ENCODE measurements at places on chromosomes 7 and 10. TPM values are rescaled to one million over a fixed set of nuclear protein-coding genes. Genes with fewer than 3 reads are reported as not detected.

YAE1 gene
- 36.3 TPM for total RNA-seq

CUL2 gene
- total RNA-seq, result 22.8 TPM

LRRD1 gene
- total RNA-seq, result 0.17 TPM

LRRC4 gene
- total RNA-seq, result 0.33 TPM

IL15RA gene
- 13.7 TPM for total RNA-seq

SLC16A12 gene
- under 0.01 TPM for total RNA-seq

TLX1 gene
- total RNA-seq, result not detected

KCNH2 gene
- 6.2 TPM for total RNA-seq

C10orf143 gene
- 2.0 TPM for total RNA-seq

RPS24 gene
- total RNA-seq, result 1,917 TPM

AKR1D1 gene
- not detected for total RNA-seq

EPO gene
- not detected for total RNA-seq

C10orf120 gene
- total RNA-seq, result not detected

SP8 gene
- not detected for total RNA-seq

FGFR2 gene
- 0.17 TPM for total RNA-seq

UPK3BL1 gene
- total RNA-seq, result 9.8 TPM

NIPSNAP2 gene
- total RNA-seq, result 42.4 TPM

PLEKHS1 gene
- not detected for total RNA-seq

SMIM30 gene
- total RNA-seq, result 71.0 TPM

AKR1C8 gene
- total RNA-seq, result not detected

MKX gene
- 15.0 TPM for total RNA-seq

MPLKIP gene
- total RNA-seq, result 22.8 TPM

IFIT2 gene
- 21.6 TPM for total RNA-seq

GRM8 gene
- total RNA-seq, result not detected

PAOX gene
- total RNA-seq, result 9.2 TPM

ENTPD1 gene
- total RNA-seq, result 3.3 TPM

FAM25G gene
- not detected for total RNA-seq

PRSS37 gene
- not detected for total RNA-seq

KLF6 gene
- total RNA-seq, result 96.1 TPM

IQUB gene
- 0.83 TPM for total RNA-seq

FFAR4 gene
- total RNA-seq, result not detected

OPN4 gene
- total RNA-seq, result not detected

CNTNAP2 gene
- total RNA-seq, result not detected

HHEX gene
- 3.5 TPM for total RNA-seq

OR2A1 gene
- under 0.01 TPM for total RNA-seq

MYH16 gene
- not detected for total RNA-seq

CDNF gene
- 1.5 TPM for total RNA-seq

FXYD4 gene
- total RNA-seq, result not detected

CCL24 gene
- total RNA-seq, result not detected

PNLIPRP3 gene
- not detected for total RNA-seq

OR13A1 gene
- total RNA-seq, result not detected

HTR5A gene
- total RNA-seq, result not detected

LFNG gene
- 0.33 TPM for total RNA-seq

PILRA gene
- 0.33 TPM for total RNA-seq

TBXAS1 gene
- 2.1 TPM for total RNA-seq

LRRC18 gene
- total RNA-seq, result 0.66 TPM

LLCFC1 gene
- not detected for total RNA-seq

NUTM2A gene
- total RNA-seq, result 0.51 TPM

NXPH1 gene
- total RNA-seq, result not detected

RARRES2 gene
- total RNA-seq, result 174 TPM

RBP3 gene
- total RNA-seq, result not detected

TDRD1 gene
- total RNA-seq, result not detected

All from fibroblast of lung (primary cell).